ENCODE measurements at places on chromosomes 4 and X. TPM values are rescaled to one million over a fixed set of nuclear protein-coding genes. Genes with fewer than 3 reads are reported as not detected.
A peak's percentile ranks its signal among the peaks of the same experiment; 100 is the strongest.

Gene TLL1
- not detected for total RNA-seq

Gene PABPC1L2A
- total RNA-seq: not detected

Gene LRCH2
- 8.1 TPM for total RNA-seq

Gene TNIP3
- 0.28 TPM for total RNA-seq

Gene NDUFC1
- total RNA-seq: 25.1 TPM

Gene CSAG2
- not detected for total RNA-seq

Gene SEC24D
- total RNA-seq: 93.2 TPM

Gene TASL
- not detected for total RNA-seq

Gene HTR2C
- total RNA-seq: not detected

Gene AWAT1
- total RNA-seq: not detected

DNA sequence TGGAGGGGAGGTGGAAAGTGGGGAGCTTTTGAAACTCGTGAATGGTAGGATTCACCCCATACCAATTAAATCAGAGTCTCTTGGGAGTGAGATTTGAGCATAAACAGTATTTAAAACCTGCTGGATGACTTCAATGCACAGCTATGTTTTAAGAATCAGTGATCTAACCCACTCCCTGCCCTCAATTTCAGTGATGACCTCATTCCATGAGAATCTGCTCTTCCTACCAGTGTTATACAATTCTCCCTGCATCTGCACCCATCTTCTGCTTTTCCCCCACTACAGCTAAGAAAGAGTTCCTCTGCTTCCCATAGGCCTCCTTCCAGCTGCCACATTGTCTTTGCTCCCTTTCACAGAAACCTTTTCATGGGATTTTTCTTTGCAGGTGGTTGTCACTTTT is 18.3 kb upstream of the H2AZ1 start:
- no peak overlapping the region for H3K4me3 ChIP-seq
- no peaks in the 10 kb centered on the region for H3K36me3 ChIP-seq
- H3K27ac ChIP-seq: peak overlapping the region; percentile 50
- no peaks in the 10 kb centered on the region for H3K27me3 ChIP-seq
- peaks cover 9% of the 10 kb centered on the region for H3K4me1 ChIP-seq

GRCh38 chr4:188960411-188961093 is 821.3 kb downstream of the TRIML1 start:
- H3K27ac ChIP-seq: no peak overlapping the region
- H3K36me3 ChIP-seq: no peaks in the 10 kb centered on the region
- H3K4me3 ChIP-seq: no peak overlapping the region
- peak; percentile 47 for DNase-seq

DNA sequence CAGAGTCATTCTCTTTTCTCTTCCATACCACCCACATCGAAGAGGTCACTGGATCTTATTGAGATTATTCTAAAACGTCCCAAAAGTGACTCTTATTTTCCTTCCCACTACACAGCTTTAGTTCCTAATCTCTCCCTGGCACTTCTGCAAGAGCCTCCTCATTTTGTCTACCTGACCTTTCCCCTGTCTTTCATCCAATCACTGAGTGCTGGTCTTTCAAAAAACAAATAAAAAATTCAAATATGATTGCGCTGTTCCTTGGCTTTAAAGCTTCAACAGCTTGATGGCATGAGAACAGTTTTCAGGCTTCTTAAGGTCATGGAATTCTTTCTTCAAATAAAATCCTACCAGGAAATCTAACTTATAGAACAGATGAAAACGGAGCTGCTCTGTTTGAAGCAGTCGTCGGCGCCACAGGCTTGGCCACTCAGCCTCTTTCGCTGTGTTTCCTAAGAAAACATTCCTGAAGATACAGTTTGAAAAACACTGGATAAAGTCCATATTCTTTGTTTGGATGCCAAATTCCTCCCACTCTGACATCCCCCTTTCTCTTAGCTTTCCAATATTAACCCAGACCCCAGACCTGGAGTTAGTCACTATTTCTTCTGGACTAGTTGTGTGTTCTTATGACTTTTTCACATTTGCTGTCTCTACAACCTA is 12.5 kb downstream of the SYTL5 start:
- no peaks in the 10 kb centered on the region for H3K36me3 ChIP-seq
- no peaks in the 10 kb centered on the region for H3K4me1 ChIP-seq
- no peak overlapping the region for H3K4me3 ChIP-seq
- no peaks in the 10 kb centered on the region for H3K27me3 ChIP-seq
- no peak overlapping the region for H3K27ac ChIP-seq

- no peaks in the 10 kb centered on the region for H3K27me3 ChIP-seq
Measured at GRCh38 chr4:161581262-161582230, 582.3 kb downstream of the FSTL5 start.

- peak overlapping the region; percentile 77 for H3K4me3 ChIP-seq
- H3K36me3 ChIP-seq: no peaks in the 10 kb centered on the region
- no peak overlapping the region for H3K27ac ChIP-seq
- H3K27me3 ChIP-seq: peaks cover 27% of the 10 kb centered on the region
- DNase-seq: no peak
Measured at GRCh38 chr4:81470456-81471297, 1.0 kb downstream of the RASGEF1B start.

- no peak overlapping the region for H3K27ac ChIP-seq
- no peaks in the 10 kb centered on the region for H3K27me3 ChIP-seq
- no peaks in the 10 kb centered on the region for H3K4me1 ChIP-seq
- H3K4me3 ChIP-seq: no peak overlapping the region
Measured at GRCh38 chr4:104752337-104752736, 257.6 kb upstream of the CXXC4 start.

DNA sequence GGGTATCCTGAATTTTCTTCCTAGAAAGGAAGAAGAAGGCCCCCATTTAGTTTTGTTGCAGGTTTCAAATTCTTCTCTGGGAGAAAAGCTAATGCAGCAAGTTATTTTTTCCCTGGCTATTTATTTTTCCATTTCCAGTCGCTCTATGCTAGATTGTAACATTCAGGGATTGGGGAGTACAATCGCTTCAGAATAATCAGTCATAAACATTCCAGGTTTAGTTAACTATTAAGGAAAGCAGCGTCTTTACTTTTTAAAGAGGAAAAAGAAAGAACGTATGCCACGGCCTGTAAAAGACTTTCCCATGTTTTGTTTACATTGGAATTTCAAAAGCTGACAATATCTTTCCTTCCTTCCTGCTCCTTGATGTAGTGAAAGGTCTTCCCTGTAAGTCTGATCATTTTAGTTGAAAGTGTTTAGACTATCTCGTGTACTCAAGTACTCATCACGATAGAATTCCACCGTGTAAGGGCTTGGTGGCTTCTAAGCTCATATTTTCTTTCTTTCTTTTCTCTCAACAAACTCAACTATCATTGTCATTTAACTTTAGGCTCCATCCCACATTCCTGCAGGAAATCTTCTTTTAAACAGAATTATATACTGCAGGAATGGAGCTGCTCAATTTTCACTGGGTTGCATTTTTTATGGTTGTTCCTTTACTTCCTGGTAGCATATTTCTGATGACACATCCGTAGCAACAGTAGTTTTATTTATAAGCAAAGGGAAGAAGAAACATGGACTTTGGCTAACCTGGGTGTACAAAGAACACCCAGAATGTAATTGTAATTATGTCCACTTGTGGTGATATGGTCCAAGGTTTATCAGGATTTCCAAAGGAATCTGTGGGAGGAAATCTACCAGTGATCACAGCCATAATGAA is 213.1 kb upstream of the FAT1 start:
- peak overlapping the region; percentile 60 for H3K27ac ChIP-seq
- H3K36me3 ChIP-seq: no peaks in the 10 kb centered on the region
- no peaks in the 10 kb centered on the region for H3K27me3 ChIP-seq
- peaks cover 15% of the 10 kb centered on the region for H3K4me1 ChIP-seq
- H3K4me3 ChIP-seq: peak overlapping the region; percentile 43

DNA sequence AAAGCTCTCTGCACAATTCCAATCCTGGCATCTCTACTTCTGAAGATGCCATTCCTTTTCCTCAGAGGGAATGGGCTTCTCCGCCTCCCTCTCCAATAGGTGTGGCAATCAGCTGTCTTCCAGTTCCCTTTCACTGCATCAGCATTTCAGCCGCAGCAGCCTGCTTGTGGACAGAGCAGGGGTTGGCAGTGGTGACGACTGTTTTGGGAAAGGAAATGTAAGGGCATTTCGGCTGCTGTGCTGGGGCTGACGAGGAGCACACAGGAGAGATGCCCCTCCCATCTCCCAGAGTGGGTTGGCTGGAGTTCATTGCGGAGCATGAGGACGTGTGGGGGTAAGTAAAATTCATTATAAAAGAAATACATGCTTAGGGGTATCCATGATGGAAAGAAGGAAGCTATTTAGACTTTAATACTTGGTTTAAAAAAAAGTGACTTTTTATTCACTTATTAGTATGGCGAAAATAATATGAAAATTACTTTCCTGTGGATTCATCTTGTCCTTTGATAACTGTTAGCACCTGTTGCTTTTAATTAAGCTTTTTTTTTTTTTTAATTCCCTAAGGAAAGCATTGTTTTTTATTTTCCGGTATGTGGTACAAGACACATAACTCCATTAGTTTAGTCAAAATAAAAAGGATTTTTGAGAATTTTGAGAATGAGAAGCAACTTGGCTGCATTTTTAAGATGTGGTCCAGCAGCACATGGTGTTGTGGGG is at the start of gene LIMCH1:
Gene LIMCH1, plus strand, starts transcription at position 141 of the 717 bp plus-strand sequence. CDS start 67,839 bp downstream, outside the sequence.
- no peaks in the 10 kb centered on the region for H3K27me3 ChIP-seq
- H3K36me3 ChIP-seq: no peaks in the 10 kb centered on the region
- H3K27ac ChIP-seq: no peak within 1 kb of the TSS
- no peaks in the 10 kb centered on the region for H3K4me1 ChIP-seq
- no peak for DNase-seq

- no peaks in the 10 kb centered on the region for H3K36me3 ChIP-seq
- no peaks in the 10 kb centered on the region for H3K27me3 ChIP-seq
- no peak overlapping the region for H3K4me3 ChIP-seq
- H3K27ac ChIP-seq: no peak overlapping the region
Measured at GRCh38 chr4:9988363-9988749, 32.9 kb downstream of the SLC2A9 start.

DNA sequence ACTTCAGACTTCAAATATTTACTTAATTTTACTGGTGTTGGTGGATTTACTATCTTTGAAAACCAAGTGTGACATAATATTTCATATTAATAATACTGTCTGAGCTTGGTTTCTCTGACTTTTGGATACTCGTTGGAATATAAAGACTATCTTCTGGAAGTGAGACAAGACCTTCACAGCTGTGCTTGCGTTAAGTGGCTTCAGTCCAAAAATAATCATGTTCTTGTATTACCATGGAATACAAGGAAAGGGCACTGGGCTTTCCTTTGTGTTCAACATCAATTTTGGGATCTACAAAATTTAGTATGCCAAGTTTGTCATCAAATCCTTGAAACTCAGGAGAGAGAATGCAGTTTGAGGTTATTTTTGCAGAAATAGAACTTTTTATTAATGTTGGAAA is 712.4 kb upstream of the LCORL start:
- H3K27ac ChIP-seq: no peak overlapping the region
- no peaks in the 10 kb centered on the region for H3K27me3 ChIP-seq
- H3K4me3 ChIP-seq: no peak overlapping the region
- DNase-seq: no peak
- no peaks in the 10 kb centered on the region for H3K36me3 ChIP-seq

GRCh38 chrX:24245202-24245601 is 68.7 kb downstream of the SUPT20HL2 start:
- no peaks in the 10 kb centered on the region for H3K36me3 ChIP-seq
- DNase-seq: peak; percentile 70
- peaks cover 6% of the 10 kb centered on the region for H3K27me3 ChIP-seq
- no peaks in the 10 kb centered on the region for H3K4me1 ChIP-seq
- no peak overlapping the region for H3K4me3 ChIP-seq
- no peak overlapping the region for H3K27ac ChIP-seq

- no peak for DNase-seq
- H3K27ac ChIP-seq: no peak overlapping the region
- H3K4me1 ChIP-seq: no peaks in the 10 kb centered on the region
- H3K27me3 ChIP-seq: no peaks in the 10 kb centered on the region
- no peaks in the 10 kb centered on the region for H3K36me3 ChIP-seq
- no peak overlapping the region for H3K4me3 ChIP-seq
Measured at GRCh38 chrX:58051346-58051745, 141.1 kb upstream of the ZXDA start.

- DNase-seq: peak; percentile 51
- no peak overlapping the region for H3K4me3 ChIP-seq
- no peaks in the 10 kb centered on the region for H3K36me3 ChIP-seq
- peaks cover 5% of the 10 kb centered on the region for H3K4me1 ChIP-seq
- H3K27me3 ChIP-seq: no peaks in the 10 kb centered on the region
Measured at GRCh38 chr4:140052050-140052449, 101.9 kb downstream of the MAML3 start.

- H3K27me3 ChIP-seq: no peaks in the 10 kb centered on the region
- H3K4me1 ChIP-seq: no peaks in the 10 kb centered on the region
- H3K36me3 ChIP-seq: no peaks in the 10 kb centered on the region
- no peak overlapping the region for H3K27ac ChIP-seq
Measured at GRCh38 chr4:2183394-2183793, 58.5 kb downstream of the HAUS3 start.

DNA sequence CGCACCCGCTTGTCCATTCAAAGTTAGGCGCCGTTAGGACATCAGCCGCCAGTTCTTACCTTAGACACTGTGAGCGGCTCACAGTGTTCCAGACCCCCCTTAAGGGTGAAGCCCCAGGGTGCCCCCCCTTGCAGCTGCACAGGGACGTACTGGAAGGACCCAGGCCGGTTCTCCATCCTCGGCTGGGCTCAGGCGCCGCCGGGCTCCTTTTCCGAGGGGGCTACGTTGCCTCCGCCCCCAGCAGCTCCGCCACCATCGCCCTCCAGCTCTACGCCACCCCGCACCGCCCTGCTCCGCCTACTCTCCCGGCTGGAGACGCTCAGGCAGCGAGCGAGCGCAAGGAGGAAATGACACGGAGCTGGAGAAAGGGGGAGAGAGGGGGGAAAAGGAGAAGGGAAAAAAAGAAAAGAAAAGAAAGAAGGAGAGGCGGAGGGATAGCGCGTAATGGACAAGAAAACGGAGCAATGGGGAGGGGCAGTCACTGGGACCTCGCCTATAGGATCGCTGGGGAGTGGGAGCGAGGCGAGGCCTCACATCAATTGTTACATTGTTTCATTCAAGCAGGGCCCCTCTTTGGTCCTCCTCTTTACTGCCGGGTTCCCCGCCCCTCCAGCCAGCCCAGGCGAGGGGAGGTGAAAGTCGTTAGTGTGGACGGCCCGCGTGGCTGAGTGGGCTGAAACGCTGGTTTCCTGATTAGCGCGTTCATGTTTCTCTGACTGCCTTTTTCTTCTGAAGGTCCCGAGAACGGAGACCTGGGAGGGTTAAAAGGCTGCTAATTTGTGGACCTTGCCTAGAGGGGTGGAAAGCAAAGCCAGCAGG is at the start of gene SHROOM4:
Gene SHROOM4, minus strand, starts transcription at position 352 of the 819 bp plus-strand sequence. Its CDS starts 176 bp downstream, at position 176.
- DNase-seq: peak; percentile 58
- peak within 1 kb of the TSS; percentile 50 for H3K4me3 ChIP-seq
- no peaks in the 10 kb centered on the region for H3K4me1 ChIP-seq
- no peaks in the 10 kb centered on the region for H3K27me3 ChIP-seq
- peak within 1 kb of the TSS; percentile 56 for H3K27ac ChIP-seq

- H3K27ac ChIP-seq: no peak overlapping the region
- no peaks in the 10 kb centered on the region for H3K36me3 ChIP-seq
- no peaks in the 10 kb centered on the region for H3K27me3 ChIP-seq
- no peak overlapping the region for H3K4me3 ChIP-seq
- no peaks in the 10 kb centered on the region for H3K4me1 ChIP-seq
Measured at GRCh38 chr4:81804849-81805248, 333.1 kb upstream of the RASGEF1B start.

- no peak overlapping the region for H3K27ac ChIP-seq
- peaks cover 30% of the 10 kb centered on the region for H3K27me3 ChIP-seq
- H3K36me3 ChIP-seq: no peaks in the 10 kb centered on the region
- H3K4me1 ChIP-seq: peaks cover 3% of the 10 kb centered on the region
- DNase-seq: no peak
Measured at GRCh38 chrX:129651756-129652564, 2.8 kb downstream of the APLN start.
